ENCODE measurements at places on chromosomes 4 and X.

GRCh38 chr4:4995103-4995907, 24.0 kb downstream of the CYTL1 start:
- DNase-seq = peak; percentile 18

GRCh38 chrX:140447150-140447549, 57.7 kb downstream of the SOX3 start:
- no peak for DNase-seq

GRCh38 chr4:57475424-57475823, 365.2 kb upstream of the IGFBP7 start:
- no peak for DNase-seq

DNA sequence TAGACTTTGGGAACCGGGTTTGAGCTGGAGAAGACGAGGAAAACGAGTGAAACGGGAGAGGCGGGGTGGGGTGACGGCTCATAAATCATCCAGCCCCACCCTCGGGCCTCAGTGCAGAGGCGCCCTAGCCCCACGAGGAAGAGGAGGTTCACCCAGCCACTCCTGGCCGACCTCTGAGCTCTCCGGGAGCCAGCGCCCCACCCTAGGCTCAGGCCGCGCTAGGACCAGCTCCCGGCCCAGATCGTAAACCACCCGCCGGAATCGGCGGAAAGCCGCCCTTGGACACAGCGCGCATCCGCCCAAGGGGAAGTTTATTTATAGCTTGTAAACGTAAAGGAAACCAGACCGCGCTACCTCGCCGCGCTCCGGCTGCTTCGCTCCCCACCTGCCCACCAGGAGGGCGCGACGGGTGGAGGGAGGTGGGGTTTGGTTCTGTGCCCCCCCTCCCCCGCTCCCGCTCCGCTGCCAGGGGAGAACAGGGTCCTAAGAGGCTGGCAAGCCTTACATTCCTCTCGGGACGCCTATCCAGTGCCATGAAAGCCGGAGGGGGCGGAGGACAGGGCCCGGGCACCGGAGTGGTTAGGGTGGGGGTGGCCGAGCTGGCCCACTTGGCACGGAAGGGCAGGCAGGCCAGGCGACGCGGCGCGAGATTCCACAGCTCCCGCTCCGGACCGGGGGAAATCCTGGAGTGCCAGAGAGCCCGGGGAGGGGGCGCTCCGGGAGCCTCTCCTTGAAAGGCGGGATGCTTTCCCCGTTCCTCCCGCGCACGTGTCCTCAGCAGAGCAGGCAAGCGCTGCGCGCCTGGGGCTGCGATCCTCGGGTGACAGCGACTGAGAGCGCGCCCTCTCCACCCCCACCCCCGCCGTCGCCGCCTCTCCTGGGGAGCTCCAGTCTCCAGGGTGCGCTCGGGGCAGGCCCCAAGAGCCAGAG, 84.2 kb downstream of the BCOR start:
- no peak for DNase-seq

DNA sequence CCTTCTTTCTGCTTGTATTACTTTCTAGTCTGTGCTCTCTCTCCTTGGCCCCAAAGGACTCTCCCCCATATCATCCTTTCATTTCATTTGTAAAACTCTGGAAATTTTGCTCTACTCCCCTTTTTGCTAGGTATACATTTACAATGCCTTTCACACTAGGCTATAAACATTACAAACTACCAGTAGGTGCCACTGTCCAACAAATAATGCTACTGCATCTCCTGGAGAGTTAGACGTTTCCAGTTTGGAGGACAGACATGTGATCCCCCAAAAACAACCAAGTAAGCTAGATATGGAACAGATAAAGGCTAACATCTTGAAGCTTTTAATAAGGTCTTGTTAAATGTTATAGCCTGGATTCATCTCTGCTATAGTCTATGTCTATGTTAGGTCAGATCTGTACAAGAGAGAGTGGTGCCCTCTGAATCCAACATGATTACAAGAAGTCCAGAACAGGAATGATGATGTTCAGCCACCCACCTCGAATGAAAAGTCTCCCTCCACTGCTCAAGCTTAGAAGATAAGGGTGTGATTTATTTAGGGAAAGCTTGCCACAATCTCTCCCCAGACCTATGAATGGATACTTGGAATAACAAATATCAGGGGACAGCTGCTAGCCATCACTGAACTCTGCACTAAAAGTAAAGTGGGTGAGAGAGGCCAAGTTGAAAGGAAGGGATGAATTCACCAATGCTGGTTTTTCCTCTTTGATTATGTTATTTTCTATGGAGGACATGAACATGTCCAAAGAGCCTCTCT, 14.3 kb downstream of the CBR4 start:
- no peak for DNase-seq

DNA sequence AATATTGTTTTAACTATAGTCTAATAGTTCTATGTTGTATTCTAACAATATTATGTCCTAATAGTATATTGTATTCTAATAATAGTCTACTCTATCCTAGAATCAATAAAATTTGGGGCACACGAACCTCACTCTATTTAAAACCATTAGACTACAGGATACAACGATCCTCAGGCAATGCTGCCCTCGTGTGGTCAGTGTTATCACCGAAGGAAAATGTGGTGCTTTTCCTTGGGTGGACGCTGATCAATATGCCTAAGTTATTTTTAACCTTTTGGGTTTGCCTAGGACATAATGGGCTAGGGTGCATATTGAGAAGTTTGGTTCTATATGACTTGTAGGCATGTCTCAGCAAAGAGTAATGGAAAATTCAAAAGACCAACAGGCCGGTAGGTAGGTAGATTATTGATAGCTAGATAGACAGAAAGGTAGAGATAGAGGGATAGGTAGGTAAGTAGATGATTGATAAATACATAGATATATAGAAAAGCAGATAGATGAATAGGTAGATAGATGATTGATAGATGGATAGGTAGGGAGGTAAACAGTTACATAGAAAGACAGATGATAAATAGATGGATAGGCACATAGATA, 75.1 kb downstream of the PRKX start:
- no peak for DNase-seq

- DNase-seq = no peak
Measured at GRCh38 chrX:115949900-115950822, 220.4 kb upstream of the AGTR2 start.

GRCh38 chrX:112714357-112714918, 34.7 kb upstream of the LHFPL1 start:
- no peak for DNase-seq

DNA sequence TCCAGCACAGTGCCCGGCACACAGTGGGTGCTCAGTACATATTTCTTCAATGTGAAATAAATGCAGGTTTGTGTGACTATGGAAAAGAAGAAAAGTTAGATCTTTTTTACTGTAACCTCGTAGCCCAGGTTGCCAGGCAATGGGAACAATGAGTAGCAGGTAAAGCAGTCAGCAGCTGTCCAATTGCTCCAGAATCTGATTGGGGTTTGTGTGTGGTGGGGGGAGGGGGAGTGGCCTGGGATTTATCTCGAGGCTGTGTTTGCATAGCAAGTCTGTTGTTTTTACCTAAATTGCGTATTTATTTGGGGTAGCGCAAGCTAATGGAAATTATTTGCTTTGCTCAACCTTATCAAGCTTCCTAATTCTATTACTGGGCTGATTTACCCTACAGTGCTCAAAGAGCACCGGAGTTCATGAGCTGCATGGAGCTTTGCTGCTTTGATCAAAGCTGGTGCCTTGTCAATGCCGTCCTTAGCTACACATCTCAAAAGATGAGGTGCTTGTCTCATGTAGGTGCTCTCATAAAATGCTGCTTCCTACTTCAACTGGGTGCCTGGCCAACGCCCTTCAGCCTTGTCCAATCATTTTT, 145.0 kb upstream of the DGKK start:
- DNase-seq = no peak

GRCh38 chr4:110793381-110793801, 170.5 kb upstream of the PITX2 start:
- no peak for DNase-seq

GRCh38 chr4:1711055-1711570, 1.0 kb downstream of the SLBP start:
- no peak for DNase-seq

GRCh38 chr4:116132946-116133345, 952.4 kb downstream of the TRAM1L1 start:
- DNase-seq = no peak

- DNase-seq = no peak
Measured at GRCh38 chr4:184534511-184535391, 60.4 kb upstream of the IRF2 start.

DNA sequence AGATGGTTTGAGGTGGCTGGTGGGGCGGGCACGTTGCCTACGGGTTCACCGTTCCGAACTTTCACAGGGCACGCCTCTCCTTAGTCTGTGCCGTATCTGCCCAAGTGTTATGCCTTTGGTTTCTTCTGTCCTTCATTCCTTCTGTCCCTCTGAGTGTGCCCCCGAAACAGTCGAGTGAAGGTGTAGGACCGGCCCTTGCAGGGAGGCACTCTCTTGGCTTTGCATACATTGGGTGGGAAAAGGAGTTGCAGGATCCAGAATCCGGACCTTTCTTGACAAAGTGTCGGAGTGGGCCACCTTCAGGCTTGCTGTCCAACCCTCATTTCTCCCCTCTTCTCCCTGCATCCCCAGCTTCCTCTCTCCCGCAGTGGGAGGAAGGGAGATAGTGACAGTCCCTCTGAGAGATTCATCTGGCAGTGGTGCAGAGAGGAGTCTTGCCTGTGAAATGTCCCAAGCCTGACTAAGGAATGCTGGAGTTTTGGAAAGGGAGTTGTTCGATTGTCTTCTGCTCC, 569 bp downstream of the ARFIP1 start:
- DNase-seq = no peak

DNA sequence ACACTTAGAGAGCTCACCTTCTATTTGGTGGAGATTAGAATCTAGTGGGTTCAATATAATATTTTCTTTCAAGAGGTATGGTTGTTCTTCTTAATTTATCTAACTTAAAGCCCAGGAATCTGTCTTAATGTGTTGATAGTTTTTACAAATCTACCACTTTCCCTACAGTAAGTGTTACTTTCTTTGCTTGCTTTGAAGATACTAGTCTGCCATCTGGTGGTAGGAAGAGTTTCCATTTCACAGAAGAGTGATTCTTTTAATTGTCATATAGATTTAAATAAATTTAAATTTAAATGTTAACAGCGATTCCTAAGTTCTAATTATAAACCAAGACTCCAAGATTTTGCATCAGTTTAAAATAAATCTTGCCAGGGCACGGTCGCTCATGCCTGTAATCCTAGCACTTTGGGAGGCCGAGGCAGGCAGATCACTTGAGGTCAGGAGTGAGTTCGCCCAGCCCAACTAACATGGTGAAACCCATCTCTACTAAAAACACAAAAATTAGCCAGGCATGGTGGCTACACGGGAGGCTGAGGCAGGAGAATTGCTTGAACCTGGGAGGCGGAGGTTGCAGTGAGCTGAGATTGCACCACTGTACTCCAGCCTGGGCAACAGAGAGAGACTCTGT, 43.5 kb downstream of the NUDT9 start:
- DNase-seq = no peak

DNA sequence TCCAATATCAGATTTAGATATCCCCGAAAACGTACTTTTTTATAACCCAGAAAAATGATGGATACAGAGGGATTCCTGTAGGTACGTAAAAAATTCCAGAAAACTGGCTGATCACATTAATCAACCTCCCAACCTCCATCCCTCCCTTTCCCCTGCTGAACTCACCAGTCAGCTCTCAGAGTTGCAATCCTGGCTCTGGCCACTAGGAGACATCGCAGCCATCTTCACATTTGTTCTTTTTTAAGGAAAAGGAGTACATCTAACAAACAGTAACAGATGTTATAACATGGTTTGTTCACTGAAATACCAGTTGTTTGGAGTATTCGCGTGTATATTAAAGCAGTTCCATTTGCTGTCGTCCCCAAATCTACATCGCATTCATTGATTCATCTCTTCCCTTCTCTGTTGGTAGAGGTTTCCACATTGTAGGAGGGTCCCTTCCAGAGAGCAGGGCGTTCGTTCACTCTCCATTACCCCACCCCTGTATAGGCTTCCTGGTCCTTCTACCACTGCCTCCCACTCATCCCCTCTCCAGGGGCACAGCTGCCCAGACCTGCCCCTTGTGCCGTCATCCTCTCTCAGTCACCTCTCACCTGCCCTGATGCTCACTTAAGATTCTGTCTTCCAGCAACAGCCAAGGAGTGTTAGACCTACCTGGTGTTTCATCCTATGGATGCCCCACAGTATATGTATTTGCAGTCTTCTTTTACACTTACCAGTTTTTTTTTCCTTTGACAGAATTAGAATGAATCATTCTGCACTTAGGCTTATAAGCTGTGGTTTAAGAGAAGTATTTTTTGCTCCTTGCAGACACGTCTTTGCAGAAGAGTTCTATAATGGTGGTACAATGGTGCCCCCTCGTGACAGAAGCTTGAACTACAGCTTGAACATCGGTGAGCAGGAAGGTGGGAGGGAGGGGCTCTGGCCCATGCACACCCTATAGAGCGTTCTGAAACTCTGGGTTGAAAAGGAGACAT, 36.8 kb upstream of the RAB40AL start:
- peak; percentile 3 for DNase-seq

GRCh38 chrX:135737366-135738071, 24.1 kb downstream of the CT45A1 start:
- DNase-seq = no peak

- no peak for DNase-seq
Measured at GRCh38 chr4:176492646-176493302, 173.0 kb downstream of the SPCS3 start.

GRCh38 chr4:150096625-150097024, 18.4 kb downstream of the DCLK2 start:
- no peak for DNase-seq

DNA sequence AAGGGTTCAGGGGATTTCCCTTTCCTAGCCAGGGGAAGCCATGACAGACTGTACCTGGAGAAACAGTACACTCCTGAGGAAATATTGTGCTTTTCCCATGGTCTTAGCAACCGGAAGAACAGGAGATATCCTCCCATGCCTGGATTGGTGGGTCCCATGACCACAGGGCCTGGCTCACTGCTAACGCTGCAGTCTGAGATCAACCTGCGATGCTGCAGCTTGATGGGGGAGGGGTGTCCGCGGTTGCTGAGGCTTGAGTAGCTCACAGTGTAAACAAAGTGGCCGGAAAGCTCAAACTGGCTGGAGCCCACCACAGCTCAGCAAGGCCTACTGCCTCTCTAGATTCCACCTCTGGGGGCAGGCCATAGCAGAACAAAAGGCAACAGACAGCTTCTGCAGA, 819.5 kb downstream of the TECRL start:
- no peak for DNase-seq

GRCh38 chr4:23290656-23291055, 597.9 kb downstream of the GBA3 start:
- DNase-seq = no peak

- no peak for DNase-seq
Measured at GRCh38 chr4:141464366-141464765, 172.0 kb upstream of the IL15 start.

GRCh38 chrX:65609237-65609636, 58.2 kb upstream of the MSN start:
- DNase-seq = no peak

- no peak for DNase-seq
Measured at GRCh38 chr4:86497131-86497530, 97.0 kb upstream of the PTPN13 start.
